Progenitor cell of endocrine pancreas (in vitro differentiated cells): ENCODE measurements at places on chromosomes 3 and 15.

DNA sequence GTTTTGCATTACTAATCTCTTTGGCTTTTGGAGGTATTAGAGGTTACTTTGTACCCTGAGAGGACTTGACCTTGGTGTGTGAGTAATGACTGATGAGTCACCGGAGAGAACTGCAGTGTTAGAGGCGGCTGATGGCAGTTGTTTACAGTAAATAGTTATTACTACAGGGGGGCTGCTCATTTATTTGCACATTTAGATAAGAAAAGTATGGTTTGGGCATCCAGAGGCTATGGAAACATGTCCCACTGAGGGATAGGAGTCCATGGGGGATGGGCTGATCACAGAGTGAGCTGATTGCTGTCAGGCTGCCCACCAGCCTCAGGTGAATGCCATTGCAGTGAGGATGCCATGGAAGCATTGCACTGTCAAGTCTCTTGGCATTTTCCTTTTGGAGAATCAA, 17.3 kb upstream of the STAC start:
- no peak for DNase-seq

DNA sequence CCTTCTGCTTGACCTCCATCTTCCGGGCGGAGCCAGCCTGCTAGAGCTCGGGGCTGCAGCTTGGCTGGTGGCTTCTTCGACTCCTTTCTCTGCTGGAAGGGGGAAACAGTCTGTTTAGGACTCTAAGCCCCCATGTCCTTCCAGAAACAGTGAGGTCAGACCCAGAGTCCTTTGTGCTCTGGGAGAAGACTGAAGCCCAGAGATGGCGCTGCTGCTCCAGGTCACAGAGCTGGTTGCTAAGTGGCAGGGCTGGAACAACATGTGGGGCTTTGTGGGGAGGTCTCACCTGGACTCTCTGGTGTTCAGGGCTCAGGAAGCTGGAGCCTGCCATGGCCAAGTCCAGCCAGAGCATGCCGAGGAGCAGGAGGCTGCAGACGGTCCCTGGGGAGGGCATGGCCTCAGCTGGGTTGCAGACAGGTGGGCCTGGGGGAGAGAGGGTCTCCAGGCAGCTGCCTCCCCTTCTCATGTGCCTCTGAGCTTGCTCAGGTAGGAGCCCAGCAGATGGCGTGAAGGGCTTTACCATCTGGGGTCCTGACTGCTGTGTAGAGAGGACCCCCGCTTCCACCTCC, 2.9 kb downstream of the GHRL start:
- no peak for DNase-seq

DNA sequence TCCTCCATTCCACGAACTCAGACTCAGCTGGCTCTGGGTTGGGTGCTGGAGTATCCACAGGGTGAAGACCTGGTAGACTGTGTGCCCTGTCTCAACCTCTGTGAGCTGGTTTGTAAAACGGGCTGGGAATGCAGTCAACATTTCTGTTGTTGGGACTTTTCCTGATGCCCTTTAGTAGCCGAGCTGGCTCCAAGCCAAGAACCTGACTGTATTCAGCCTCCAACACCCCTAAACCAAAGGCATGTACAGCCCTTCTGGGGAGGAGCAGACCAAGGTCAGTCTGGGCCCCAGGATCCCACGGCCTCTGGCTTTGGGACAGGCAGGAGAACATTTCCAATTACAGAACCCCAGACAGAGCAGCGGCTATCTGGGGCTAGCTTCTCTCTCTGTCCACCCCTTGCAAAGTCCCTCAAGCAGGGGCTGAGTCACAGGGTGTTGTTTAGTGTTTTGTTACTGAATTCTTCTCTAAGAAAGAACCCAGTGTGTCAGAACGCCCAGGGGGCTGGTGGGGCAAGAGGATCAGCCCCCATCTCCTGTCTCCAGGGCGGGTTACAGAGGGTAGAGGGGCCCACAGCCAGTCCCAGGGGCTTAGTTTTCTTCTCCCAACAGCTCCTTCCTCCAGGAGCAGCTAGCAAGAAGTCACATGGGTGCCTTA, 56.8 kb upstream of the SLC6A6 start:
- DNase-seq: no peak

- DNase-seq: no peak
These were observed 14.1 kb upstream of the CA12 start for GRCh38 chr15:63395730-63396151.

- DNase-seq: no peak
These were observed 316.2 kb downstream of the PTPRG start for GRCh38 chr3:61877359-61878138.

DNA sequence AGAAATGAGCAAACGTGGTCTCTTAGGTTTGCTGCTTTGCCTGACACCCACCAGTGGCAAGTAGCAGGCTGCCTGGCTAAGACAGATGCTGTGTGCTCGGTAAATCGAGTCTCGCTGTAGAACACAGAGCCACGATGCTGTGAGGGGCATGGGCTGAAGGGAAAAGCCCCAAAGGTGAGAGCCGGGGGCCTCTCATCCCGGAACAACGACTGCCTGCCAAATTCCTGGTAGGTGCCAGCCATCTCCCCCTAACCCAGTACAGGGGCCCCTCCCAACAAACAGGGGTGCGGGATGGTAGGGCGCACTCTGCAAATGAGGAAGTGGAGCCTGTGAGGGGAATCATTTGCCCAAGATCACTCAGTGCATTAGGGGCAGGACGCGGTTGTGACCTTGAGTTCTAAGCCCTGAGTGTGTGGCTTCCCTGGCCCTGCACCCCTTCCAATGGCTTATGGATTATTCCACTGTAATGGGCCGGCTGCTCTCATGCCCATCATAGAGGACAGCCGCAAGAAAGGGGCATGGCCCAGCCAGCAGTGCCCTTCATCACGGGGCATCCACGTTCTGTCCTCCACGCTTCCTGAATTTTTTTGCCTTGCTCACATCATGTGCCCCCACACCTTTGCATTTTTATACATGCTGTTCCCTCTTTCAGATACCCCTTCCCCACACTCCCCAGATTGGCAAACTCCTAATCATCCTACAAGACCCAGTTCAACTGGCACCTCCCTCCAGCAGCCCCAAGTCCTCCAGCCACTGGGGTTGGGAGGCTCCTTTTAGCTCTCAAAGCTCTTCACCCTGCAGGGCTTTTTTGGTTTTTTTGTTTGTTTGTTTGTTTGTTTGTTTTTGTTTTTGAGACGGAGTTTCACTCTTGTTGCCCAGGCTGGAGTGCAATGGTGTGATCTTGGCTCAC, 125.4 kb downstream of the NUP210 start:
- no peak for DNase-seq

DNA sequence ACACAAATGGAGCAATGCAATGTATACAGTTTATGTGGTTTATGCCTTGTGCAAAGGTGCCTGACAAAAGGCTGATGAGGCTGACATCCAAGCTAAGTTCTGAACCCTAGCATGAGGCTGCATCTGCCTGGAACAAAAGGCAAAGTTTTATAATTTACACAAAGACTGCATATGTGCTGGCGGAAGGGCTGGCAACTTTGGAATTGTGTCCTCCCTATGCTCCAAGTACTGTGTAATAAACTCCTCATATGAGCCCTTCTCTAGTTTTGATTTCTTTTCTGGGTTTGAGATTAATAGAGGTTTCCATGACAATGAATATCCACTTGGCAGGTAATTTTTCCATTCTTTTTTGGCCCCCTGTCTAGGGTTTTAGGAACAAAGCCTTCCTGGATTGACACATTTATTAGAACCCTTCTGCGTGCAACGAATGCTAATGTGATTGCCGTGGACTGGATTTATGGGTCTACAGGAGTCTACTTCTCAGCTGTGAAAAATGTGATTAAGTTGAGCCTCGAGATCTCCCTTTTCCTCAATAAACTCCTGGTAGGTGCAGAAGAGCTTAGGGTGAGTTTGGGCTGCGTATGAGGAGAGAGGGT, 10.8 kb downstream of the PLA1A start:
- no peak for DNase-seq

DNA sequence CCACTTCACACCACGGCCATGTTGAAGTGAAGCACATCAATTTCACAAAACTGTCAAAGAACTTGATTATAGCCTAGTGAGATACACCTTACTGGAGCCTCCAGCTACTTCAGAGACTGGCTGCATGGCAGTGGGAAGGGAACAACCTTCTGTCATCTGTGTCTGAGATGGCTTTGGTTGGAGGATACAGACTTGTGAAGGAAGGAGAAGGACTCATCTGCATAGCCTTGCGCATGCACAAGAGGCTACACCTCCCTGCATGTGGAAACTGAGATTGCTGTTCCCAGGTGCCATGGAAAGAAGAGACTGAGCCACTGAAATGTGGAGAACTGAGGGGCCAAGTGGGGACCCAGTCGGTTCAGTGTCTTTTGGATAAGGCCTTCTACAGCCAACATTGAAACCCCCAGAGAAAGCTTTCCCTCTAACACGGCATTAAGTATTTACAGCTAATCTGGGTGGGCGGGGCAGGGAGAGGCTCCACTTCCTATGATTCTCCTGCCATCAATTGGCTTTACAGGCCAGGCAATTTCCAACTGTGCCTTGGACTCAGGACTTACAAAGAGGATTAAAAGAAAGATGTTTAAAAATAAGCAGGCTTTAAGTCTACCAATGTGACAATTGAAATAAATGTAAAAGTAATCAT, 58.8 kb downstream of the IL16 start:
- DNase-seq: no peak

DNA sequence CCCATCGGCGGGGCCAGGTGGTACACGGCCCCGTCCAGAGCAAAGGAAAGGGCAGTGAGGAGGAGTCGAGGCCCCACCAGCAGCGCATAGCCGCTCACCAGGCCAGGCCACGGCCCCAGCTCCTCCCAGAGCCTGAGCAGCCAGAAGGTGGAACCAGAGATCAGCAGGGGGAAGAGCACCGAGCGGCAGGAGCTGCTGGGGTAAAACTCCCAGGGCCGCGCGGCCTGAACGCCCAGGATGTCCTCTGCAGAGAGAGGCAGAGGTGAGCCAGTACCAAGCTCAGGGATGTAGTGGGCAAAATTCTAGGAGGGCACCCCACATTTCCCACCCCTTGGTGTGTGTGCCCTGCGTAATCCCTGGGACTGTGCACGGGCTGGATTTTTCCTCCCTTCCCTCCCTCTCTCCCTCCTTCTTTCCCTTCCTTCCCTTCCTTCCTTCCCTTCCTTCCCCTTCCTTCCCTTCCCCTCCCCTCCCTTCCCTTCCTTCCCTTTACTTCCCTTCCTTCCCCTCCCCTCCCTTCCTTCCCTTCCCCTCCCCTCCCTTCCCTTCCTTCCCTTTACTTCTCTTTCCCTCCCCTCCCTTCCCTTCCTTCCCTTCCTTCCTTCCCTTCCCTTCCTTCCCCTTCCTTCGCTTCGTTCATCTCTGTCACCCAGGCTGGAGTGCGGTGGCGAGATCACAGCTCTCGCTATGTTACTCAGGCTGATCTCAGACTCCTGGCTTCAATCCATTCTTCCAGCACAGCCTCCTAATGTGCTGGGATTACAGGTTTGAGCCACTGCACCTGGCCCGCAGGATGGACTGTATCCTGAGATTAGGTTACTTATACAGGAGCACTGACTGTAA, 6.3 kb upstream of the NCBP2 start:
- no peak for DNase-seq

- no peak for DNase-seq
These were observed 591 bp downstream of the FOXL2NB start for GRCh38 chr3:138947495-138948121.

GRCh38 chr15:55179141-55179540, 17.6 kb downstream of the RSL24D1 start:
- DNase-seq: no peak

- DNase-seq: no peak
These were observed 103.9 kb downstream of the SNRK start for GRCh38 chr3:43390255-43390588.

DNA sequence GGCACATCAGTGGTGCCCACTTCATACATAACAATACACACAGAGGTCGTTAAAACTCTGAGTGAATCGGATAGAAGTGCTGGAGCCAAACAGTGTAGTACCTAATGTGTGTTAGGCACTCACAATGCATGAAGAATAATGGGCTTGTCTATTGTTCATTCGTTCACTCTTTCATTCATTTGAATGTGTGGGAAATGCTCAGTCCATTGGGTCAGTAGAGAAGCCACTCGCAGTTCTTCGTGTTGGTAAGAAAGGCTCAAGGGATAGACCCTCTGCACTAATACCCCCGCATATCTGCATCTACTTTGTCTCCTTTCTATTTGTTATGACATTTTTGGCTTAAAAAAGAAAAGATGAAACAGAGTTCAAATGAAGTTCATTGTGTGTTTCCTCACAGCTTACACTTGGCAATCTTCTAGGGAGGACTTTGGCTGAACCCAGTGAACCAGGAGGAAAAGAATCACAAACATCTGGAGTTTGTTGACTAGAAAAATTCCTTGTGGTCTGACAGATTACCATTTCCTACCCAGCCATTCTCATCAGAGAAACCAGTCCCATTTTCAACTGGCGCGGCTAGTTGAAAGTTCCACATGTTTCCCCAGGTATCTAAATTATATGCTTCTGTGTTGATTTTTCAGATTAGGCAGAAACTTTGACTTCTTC, 32.8 kb upstream of the MFSD1 start:
- no peak for DNase-seq

DNA sequence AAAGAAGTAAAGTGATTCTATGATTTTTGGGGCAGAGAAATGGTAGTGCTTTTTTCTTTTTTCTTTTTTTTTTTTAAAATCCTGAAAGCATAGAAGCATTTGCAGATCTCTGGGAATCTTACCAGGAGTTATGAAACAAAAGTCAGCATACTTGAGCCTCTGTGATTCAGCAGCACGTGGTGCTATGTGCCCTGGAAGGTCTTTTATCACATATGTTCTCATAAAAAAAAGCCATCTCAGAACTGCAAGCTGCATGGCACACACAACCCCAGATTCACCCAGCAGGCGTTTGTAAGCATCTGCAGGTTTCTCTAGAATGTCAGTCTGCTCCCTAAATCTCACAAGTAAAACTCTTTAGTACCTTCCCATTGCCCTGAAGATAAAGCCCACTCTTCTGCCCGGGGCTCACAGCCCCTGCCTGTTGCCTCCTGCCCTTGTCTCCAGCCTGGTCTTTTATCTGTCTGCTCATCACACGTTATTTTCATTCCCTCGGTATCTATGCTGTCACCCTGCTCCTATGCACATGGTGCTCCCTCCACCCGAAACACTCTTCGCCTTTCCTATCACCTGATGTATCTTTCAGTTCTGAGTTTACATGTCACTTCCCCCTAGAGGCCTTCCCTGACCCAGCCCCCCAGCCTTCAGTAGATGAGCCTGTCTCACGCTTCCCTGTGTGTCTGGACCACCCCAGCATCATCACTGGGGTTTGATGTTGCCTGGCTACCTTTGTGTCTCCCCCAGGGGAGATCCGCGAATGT, 72.4 kb downstream of the CHDH start:
- no peak for DNase-seq

DNA sequence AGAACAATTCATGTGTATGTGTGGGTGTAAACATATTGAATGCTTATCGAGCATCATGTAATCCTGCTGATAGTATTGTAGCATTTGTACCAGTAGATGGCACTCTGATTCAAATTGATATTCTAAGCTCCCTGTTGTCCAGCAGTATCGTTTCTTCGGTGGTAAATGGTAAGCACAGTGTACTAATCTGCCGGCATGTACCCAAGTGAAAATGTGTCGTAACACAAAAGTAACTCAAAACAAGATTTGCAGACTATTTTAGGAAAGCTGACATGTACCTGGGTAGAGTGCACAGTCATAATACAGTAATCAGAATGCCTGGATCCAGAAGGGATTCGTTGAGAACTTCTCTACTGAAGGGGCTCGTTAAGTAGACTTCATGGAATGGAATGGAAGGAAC, 31.7 kb upstream of the MNS1 start:
- DNase-seq: no peak

GRCh38 chr3:29544701-29545363, 264.0 kb downstream of the RBMS3 start:
- DNase-seq: no peak

GRCh38 chr3:50862221-50862620, 187.5 kb downstream of the DOCK3 start:
- DNase-seq: no peak

GRCh38 chr3:141262308-141262705, 30.7 kb downstream of the PXYLP1 start:
- no peak for DNase-seq
